ENCODE measurements at places on chromosomes 7 and 10.

DNA sequence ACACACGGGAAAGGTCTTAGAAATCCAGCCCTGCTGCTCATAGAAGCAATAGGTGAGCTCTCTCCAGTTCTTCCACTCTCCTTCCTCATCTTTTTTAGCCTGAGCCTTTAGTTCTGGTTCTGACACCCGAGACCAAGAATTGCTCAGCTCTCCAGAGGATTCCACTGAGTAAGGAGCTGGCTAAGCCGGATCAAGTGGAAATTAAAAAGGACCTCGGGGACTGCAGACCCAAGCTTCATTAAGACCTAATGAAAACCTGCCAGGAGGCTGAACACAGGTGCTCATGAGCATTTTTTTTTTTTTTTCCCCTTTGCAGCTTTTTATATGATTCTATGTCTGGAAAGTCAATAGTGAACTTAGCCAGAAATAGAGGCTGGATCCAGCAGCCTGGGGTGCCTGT is 1176.0 kb upstream of the AUTS2 start:
- DNase-seq = no peak

- no peak for DNase-seq
Observed at GRCh38 chr7:39952374-39952773, 2.3 kb downstream of the CDK13 start.

DNA sequence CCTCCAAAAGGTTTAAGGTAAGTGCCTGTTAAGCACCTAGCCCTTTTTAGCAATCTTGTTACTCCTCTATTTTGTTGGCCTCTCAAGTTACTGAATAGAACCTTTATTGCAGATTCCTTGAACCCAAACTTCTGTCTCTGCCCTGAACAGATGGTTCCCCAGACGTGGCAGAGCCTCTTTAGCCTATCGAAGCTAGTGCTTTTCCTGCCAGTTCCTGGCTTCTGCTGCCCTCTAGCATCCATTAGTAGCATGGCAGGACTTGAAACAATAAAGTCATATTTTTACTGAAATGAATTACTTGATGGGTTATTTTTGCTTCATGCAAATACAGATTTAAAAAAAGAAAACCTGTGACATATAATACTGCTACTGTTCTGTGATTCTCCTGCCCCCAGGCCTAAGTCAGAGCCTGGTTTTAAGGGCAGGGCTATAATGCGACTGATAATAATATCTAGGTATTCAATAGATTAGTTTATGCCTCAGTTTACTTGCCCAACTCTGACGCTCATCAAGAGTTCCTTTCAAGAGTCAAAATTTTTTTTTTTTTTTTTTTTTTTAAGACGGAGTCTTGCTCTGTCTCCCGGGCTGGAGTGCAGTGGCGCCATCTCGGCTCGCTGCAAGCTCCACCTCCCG is 84.3 kb upstream of the PHF14 start:
- DNase-seq = peak; percentile 22

GRCh38 chr7:151175793-151176311 is 8.4 kb upstream of the GBX1 start:
- DNase-seq = no peak

DNA sequence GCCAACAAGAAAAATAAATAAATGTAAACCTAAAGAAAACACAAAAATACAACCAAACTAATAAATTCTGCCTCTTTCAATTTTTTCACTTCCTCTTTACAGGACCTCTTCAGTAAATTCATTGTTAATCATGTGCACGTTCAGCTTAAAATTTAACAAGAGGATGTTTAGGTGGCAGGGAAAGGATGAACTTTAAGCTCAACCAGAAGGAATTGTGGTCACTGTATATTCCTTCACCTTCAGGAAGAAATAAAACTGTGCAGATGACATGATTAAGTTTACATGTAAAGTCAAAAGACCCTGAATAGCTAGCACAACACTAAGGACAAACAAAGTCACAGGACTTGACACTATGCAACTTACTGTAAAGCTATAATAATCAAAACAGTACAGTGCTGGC is 33.0 kb downstream of the KIF5B start:
- no peak for DNase-seq

- no peak for DNase-seq
Observed at GRCh38 chr10:10551596-10552301, 465.9 kb upstream of the CELF2 start.

- no peak for DNase-seq
Observed at GRCh38 chr7:149811221-149811620, 27.0 kb upstream of the ZNF862 start.

DNA sequence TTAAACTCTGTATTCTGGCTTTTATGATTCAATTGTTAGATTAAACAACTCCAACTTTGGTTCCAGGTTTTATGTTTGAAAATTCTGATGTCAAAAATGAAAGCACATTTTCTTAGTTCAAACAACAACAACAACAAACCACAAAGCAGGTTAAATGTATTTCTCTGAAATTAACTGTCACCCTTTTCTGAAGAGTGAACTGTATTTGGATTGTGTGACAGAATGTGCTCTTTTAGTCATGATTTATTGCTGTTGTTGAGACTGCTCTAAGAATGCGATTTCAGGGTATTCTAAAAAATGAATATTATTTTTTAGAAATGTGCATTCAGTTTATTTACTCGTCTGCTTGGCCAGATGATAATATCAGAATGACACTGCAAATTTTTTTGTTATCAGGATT is 144.1 kb downstream of the GNAI1 start:
- no peak for DNase-seq

DNA sequence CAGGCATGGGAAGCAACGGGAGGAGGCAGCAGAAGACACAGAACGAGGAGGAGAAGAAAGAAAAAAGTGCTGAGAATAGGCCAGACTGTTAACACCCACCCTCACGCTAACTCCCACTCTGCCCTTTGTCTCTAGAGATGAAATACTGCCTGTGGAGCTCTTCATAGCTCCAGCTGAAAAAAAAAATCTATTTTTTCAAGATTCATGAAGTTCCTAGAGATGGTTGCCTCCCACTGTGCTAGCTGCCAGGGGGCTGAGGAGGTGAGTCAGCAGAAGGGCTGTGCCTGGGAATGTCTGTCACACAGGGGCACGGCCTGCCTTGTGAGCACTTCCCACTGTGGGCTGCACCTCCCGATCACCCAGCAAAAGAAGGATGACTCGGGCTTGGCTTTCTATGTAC is 144.5 kb downstream of the RNF216 start:
- no peak for DNase-seq

- no peak for DNase-seq
Observed at GRCh38 chr7:78197447-78197846, 398.9 kb downstream of the PHTF2 start.

- DNase-seq = no peak
Observed at GRCh38 chr7:47651355-47652317, 69.7 kb upstream of the TNS3 start.

GRCh38 chr7:50688226-50688590 is 94.5 kb downstream of the GRB10 start:
- no peak for DNase-seq

DNA sequence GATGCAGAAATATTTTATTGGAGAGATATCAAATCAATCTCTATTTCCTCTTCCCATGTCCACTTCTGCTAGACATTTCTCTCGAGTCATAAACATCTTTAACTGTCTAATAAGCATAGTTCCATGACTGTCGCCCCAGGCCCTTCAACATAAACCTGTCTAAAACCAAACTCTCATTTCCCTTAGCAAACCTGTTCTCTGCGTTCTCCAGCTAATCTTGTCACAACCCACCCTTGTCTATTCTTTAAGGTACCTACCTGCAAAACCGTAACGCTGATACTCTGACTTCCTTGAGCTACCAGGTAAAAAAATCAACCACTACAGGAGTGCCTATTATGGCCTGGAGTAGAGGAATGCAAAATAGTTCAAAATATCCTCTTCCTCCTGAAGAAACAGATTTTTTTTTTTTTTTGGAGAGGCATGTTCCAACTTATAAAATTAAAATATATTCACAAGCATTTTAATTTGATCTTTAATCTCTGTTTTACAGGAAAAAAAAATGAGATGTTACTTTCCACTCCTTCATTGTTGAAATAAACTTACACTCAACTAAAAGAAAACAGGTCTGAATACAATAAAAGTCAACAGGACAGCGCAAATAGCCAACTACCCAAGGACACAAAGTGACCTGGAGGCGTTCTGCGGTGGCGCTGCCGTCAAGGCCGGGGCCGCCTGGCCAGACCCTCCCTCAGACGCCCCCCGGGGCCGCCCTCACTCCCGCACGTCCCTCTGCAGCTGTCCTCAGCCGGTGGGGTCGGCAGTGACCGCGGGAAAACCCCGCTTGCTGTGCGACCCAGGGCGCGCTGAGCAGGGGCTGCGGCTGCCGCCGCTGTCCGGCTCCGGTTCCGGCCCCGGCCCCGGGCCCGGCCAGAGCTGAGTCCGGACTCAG is 765 bp downstream of the SLC25A40 start:
- DNase-seq = peak; percentile 5

DNA sequence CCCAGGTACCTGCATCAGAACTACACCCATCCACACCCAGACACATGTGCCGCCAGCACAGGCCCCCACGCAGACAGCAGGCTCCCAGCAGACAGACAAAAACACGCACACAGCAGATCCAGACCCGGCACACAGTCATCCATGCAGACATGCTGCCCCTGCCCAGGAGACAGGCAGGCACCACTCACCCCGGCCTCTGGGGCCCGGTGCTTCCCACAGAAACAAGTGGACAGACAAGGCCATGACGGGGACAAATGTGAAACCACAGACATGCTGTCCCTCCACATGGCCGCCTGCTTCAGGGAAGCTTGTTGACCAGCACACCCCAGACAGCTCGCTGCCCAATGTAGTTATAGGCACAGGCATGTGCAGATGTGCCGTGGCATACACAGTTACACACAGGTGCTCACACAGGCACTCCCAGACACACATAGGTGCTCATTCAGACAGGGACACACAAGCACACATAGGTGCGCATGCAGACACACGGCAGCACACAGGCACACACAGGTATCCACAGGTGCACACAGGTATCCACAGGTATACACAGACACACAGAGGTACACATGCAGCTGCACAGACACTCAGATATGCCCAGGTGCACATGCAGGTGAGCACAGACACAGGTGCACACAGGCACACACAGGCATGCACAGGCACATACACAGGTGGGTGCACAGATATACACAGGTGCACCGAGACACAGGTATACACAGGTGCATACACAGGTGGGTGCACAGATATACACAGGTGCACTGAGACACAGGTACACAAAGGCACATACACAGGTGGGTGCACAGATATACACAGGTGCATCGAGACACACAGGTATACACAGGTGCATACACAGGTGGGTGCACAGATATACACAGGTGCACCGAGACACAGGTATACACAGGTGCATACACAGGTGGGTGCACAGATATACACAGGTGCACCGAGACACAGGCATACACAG is 10.5 kb upstream of the SCART1 start:
- DNase-seq = no peak

GRCh38 chr10:81082621-81083376 is 545.1 kb downstream of the SH2D4B start:
- no peak for DNase-seq
